ENCODE measurements at places on chromosomes 5 and 9. TPM values are rescaled to one million over a fixed set of nuclear protein-coding genes. Genes with fewer than 3 reads are reported as not detected.

DNA sequence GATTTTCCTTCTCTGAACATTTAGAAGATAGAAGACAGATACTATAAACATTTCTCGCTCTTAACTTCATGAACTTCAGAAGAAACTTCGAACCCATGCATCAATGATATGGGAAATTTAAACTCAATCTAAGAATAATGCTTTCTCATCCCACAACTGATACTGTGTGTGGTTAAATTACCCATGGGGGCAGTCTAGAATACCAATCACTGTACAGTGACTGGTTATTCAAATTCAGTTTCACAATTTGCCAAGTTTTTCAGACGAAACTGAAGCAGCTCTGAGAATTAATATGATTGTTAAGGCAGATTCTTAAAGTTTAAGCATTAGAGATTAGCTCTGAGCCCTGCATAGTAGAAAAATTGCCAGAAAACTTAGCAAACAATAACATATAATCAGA is 431.0 kb downstream of the SH3GL2 start:
- DNase-seq: no peak
- H3K27me3 ChIP-seq: no peaks in the 10 kb centered on the region
- H3K4me1 ChIP-seq: no peaks in the 10 kb centered on the region
- no peak overlapping the region for H3K4me3 ChIP-seq
- no peaks in the 10 kb centered on the region for H3K36me3 ChIP-seq

DNA sequence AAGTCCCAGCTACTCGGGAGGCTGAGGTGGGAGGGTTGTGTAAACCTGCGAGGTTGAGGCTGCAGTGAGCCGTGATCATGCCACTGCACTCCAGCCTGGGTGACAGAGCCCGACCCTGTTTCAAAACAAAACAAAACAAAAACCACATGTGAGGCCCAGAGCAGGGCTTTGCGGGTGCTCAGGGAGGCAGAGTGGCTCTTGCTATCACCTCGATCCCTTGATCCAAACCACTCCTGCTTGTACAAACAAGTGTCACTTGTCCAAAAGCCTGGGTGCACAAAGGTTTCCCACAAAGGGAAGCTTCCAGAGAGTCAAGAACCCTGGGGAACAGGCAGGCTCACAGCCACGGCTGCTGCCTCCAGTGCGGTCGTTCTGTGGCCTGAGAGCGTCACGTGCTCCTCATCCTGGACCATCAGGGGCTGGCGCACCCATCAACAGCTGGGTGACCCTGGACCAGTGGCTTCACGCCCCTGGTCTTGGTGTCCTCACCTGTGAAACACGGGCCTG is 162.7 kb downstream of the C9orf50 start:
- H3K4me3 ChIP-seq: peak overlapping the region; percentile 37
- H3K36me3 ChIP-seq: no peaks in the 10 kb centered on the region
- peak; percentile 62 for DNase-seq
- peaks cover 19% of the 10 kb centered on the region for H3K4me1 ChIP-seq

GRCh38 chr9:27367921-27368315 is 71.0 kb upstream of the EQTN start:
- peaks cover 49% of the 10 kb centered on the region for H3K4me1 ChIP-seq
- no peak for DNase-seq
- peaks cover 12% of the 10 kb centered on the region for H3K36me3 ChIP-seq
- peak overlapping the region; percentile 88 for H3K27ac ChIP-seq
- H3K27me3 ChIP-seq: peaks cover 6% of the 10 kb centered on the region

- peaks cover 51% of the 10 kb centered on the region for H3K27me3 ChIP-seq
- no peak overlapping the region for H3K27ac ChIP-seq
- H3K36me3 ChIP-seq: no peaks in the 10 kb centered on the region
Measured at GRCh38 chr5:159096924-159097783, 2.6 kb downstream of the EBF1 start.

The GLRA1 gene
- not detected for total RNA-seq

The ADCY2 gene
- total RNA-seq: not detected

The IL4 gene
- total RNA-seq: not detected

DNA sequence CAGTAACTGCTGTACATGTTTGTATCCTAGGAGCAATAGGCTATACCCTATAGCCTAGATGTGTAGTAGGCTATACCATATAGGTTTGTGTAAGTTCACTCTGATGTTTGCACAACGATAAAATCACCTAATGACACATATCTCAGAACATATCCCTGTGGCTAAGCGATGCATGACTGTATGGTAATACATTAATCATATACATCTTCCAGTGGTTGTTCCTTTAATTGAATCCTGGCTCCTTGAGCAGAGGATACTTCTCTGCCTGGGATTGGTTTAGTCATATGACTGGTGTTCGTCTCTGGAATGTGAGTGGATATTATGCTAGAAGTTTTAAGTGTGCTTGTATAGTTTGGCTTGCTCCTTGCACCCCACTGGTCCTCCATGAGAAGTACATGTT is 425.8 kb downstream of the MAN2A1 start:
- no peak for DNase-seq
- no peak overlapping the region for H3K27ac ChIP-seq
- H3K36me3 ChIP-seq: no peaks in the 10 kb centered on the region
- no peaks in the 10 kb centered on the region for H3K27me3 ChIP-seq
- no peaks in the 10 kb centered on the region for H3K4me1 ChIP-seq

- H3K4me3 ChIP-seq: no peak overlapping the region
- H3K4me1 ChIP-seq: no peaks in the 10 kb centered on the region
- H3K36me3 ChIP-seq: no peaks in the 10 kb centered on the region
- H3K27ac ChIP-seq: no peak overlapping the region
Measured at GRCh38 chr9:70504834-70505233, 90.4 kb upstream of the KLF9 start.

The SVEP1 gene
- total RNA-seq: not detected

DNA sequence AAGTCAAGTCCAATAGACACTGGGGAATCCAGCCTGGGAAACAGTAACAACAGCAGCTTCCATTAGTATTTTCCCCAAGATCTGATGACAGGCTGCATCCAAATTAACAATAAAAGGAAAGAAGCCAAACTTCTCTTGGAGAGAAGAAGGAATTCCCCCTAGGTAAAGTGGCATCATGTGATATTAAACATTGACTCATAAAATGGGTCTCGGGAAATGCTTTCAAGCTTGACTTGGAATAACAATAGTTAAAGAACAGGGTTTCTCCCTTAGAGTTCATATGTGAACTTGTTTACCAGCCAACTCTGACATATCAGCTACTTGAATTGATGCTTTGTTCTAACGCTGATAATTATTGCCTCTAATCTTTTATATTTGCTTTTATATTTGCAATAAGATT is 45.4 kb downstream of the ENTREP1 start:
- no peaks in the 10 kb centered on the region for H3K4me1 ChIP-seq
- H3K27me3 ChIP-seq: peaks cover 1% of the 10 kb centered on the region
- no peak overlapping the region for H3K4me3 ChIP-seq
- no peak overlapping the region for H3K27ac ChIP-seq
- no peak for DNase-seq

GRCh38 chr5:38832810-38833209 is 13.0 kb upstream of the OSMR start:
- H3K4me3 ChIP-seq: no peak overlapping the region
- H3K4me1 ChIP-seq: no peaks in the 10 kb centered on the region
- DNase-seq: no peak
- peaks cover 13% of the 10 kb centered on the region for H3K27me3 ChIP-seq

The WDR31 gene
- 1.00 TPM for total RNA-seq

- peaks cover 10% of the 10 kb centered on the region for H3K36me3 ChIP-seq
- H3K27ac ChIP-seq: peak overlapping the region; percentile 87
- H3K27me3 ChIP-seq: peaks cover 21% of the 10 kb centered on the region
- DNase-seq: peak; percentile 78
Measured at GRCh38 chr9:89603767-89604665, 796 bp upstream of the GADD45G start.

DNA sequence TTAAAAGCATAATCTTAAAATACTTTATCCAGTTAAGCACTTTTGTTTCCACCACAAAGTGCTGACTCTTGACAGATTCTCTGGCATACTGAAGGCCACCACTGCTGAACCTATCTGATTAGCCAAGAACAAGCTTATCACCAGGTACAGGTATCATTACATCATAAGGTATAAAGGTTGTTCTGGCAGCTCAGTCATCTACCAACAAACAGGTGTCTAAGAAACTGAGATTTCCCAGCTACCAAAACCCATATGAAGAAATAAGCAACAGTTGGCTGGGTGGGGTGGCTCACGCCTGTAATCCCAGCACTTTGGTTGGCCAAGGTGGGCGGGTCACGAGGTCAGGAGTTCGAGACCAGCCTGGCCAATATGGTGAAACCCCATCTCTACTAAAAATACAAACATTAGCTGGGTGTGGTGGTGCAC is 5.0 kb downstream of the MTMR12 start:
- no peak for DNase-seq
- H3K27ac ChIP-seq: no peak overlapping the region
- no peaks in the 10 kb centered on the region for H3K27me3 ChIP-seq
- peaks cover 42% of the 10 kb centered on the region for H3K4me1 ChIP-seq
- peaks cover 24% of the 10 kb centered on the region for H3K36me3 ChIP-seq
- no peak overlapping the region for H3K4me3 ChIP-seq

The RGS7BP gene
- total RNA-seq: not detected

DNA sequence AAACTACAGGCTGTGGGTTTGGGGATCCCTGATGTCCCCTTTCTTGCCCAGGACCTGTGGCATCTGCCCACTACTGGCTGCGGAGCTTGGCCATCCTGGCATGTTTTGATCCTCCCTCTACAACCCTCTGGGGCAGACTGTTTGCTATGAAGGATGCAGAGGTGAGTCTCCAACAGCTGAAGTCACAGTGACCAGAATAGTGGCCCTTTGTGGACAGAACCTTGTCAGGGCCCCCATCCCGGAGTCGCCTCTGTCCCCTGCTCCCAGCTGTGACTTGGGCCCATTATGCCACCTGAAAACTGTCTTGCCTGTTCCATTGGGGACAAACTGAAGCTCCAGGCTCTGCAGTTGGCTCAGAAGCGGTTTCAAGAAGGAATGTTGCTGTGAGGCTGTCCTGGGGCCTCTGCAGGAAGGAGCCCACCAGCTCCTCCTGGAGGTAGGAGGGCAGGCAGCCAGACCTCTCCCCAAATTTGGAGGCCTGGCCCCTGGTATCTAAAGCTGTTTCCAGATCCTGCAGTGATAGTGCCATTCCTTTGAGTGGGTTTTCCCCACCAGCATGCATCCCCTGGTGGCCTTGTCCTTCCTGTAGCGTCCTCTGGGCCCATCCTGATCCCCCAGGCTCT is 93.3 kb downstream of the BARX1 start:
- H3K4me3 ChIP-seq: no peak overlapping the region
- no peak overlapping the region for H3K27ac ChIP-seq
- no peak for DNase-seq
- H3K27me3 ChIP-seq: peaks cover 17% of the 10 kb centered on the region
- no peaks in the 10 kb centered on the region for H3K36me3 ChIP-seq
- no peaks in the 10 kb centered on the region for H3K4me1 ChIP-seq

- H3K27me3 ChIP-seq: peaks cover 17% of the 10 kb centered on the region
- no peak overlapping the region for H3K4me3 ChIP-seq
- H3K27ac ChIP-seq: no peak overlapping the region
- no peaks in the 10 kb centered on the region for H3K36me3 ChIP-seq
- H3K4me1 ChIP-seq: no peaks in the 10 kb centered on the region
Measured at GRCh38 chr9:84189904-84190303, 150.7 kb downstream of the SLC28A3 start.

DNA sequence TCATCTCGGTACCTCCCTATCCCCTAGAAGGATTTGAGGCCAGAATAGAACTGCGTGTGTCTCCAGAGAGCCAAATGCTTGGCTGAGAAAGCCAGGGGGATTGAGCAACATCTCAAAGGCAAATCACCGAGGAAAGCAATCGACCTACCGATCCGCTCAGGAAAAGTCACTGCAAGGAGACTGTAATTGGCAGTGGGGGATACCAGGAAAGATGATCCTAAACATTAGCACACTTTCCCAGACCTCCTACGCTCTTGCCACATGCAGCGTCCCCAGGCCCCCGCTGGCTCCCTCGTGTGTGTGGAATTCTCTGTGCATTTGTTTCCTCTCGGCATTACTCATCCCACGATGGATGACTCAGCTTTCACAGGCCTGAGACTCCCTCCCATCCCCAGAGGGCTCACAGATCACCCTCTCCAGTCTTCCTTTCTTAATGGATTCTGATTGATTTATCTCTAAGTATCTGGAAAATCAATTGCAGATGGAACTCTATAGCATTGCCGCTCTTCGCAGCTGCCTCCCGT is 82.2 kb upstream of the ICE1 start:
- DNase-seq: no peak
- peaks cover 3% of the 10 kb centered on the region for H3K27me3 ChIP-seq
- H3K27ac ChIP-seq: no peak overlapping the region
- no peaks in the 10 kb centered on the region for H3K4me1 ChIP-seq
- no peak overlapping the region for H3K4me3 ChIP-seq

The CCDC69 gene
- 108 TPM for total RNA-seq

The GPR150 gene
- 1.0 TPM for total RNA-seq

The UBQLN1 gene
- total RNA-seq: 108 TPM

DNA sequence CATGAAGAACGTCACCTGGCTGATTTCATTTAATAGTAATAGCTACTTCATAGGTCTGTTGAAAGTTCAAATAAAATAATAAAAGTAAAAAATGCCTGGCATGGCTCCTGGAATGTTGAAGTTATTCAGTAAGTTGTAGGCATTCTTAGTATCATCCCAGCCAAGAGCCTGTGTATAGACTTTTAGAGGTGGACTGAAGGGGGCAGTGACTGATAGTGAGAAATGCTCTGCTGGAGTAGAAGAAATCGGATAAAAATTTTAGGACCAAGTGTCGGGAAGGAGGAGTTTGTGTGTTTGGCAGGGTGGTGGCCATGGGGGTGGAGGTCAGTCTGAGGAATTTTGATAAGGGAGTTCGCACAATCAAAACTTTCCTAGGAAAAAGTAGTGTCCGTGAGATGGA is 3.6 kb downstream of the ZFP2 start:
- H3K4me3 ChIP-seq: no peak overlapping the region
- peaks cover 4% of the 10 kb centered on the region for H3K36me3 ChIP-seq
- H3K27me3 ChIP-seq: peaks cover 2% of the 10 kb centered on the region
- H3K27ac ChIP-seq: no peak overlapping the region
- peaks cover 2% of the 10 kb centered on the region for H3K4me1 ChIP-seq
- DNase-seq: no peak

The EDIL3 gene
- total RNA-seq: not detected

The MIGA2 gene
- total RNA-seq: 66.0 TPM

- no peak for DNase-seq
- no peaks in the 10 kb centered on the region for H3K36me3 ChIP-seq
- no peak overlapping the region for H3K27ac ChIP-seq
- no peaks in the 10 kb centered on the region for H3K4me1 ChIP-seq
Measured at GRCh38 chr5:123180178-123180577, 91.1 kb downstream of the PRDM6 start.

- H3K36me3 ChIP-seq: no peaks in the 10 kb centered on the region
- H3K27me3 ChIP-seq: peaks cover 15% of the 10 kb centered on the region
- H3K4me1 ChIP-seq: peaks cover 4% of the 10 kb centered on the region
Measured at GRCh38 chr9:133201424-133202144, 7.5 kb downstream of the OBP2B start.

DNA sequence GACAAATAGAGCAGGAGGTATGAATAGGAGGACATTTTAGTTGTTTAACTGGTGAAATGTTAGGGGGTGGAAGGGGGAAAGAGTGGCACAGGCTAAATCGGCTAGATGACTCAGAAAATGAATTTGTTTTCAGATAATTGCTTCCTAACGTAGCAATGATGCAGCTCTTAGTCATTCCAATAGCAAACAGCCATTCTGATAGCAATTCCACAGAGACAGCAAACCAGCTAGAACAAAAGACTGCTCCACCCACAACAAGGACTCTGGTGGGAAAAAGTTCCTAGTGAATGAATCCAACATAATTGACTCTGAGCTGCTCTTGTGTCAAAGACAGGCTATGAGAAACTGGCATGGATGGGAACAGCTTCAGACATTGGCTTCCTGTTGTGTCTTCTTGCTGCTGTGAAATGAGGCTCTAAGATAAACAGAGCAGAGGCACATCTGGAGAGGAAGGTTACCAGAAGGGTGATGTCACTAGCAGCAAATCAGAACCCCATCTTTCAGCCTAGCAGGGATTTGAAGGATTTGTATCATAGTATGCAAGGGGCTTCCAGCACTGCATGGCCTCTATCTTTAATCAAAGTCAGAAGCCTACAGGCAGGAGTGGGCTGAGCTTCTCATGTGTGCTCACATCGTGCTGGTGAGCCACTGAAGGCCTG is 28.1 kb upstream of the F2RL1 start:
- H3K4me3 ChIP-seq: no peak overlapping the region
- H3K27me3 ChIP-seq: peaks cover 2% of the 10 kb centered on the region
